Astrocyte of the spinal cord (primary cell): ENCODE measurements at places on chromosomes 11 and 22.
A peak's percentile ranks its signal among the peaks of the same experiment; 100 is the strongest.

DNA sequence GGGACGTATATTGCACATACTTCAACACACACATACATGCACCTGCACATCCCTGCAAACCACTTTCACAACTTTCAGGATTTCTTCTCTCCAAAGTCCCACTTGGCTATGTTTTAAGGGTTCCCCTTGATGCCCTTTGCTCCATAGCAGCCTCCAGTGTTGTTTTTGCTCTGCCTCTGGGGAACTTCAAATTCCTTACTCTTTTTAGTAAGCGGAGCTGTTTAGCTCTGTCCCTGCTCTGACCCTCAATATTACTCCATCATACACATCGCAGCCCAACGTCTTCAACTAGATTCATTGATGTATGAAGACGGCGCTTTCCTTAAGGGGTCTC is 18.3 kb downstream of the PRR5L start:
- DNase-seq: no peak

GRCh38 chr22:44583061-44583760 is 85.2 kb upstream of the RTL6 start:
- no peak for DNase-seq

DNA sequence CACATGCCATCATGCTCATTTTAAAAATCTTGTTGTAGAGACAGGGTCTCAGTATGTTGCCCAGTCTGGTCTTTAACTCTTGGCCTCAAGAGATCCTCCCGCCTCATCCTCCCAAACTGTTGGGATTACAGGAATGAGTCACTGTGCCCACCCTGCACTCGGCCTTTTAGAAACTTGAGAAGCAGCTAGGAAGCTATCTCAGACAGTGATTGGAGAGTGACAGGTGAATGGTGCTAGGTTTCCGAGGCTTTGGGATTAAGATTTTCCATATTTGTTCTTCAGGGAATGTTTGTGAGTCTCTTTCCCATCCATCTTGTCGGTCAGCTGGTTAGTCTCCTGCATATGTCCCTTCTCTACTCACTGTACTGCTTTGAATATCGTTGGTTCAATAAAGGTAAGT is 10.5 kb downstream of the EI24 start:
- no peak for DNase-seq

DNA sequence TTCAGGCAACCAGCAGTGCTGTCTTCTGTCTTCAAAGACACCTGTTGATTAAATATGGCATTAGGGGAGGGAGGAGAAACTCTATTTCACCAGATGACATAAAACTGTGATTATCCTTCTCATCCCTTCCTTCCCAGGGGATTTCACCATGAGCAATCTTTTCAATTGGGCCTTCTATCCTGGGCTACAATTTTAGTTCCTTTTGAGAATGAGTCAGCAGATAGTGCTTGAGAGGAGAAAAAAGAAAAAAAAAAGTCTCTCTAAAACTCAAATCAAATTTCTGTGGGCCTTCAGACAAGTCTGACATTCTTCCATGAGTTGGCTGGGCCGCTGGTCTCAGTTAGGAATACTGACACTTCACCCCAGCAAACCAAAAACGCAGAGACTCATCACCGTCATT is 7.2 kb downstream of the FLI1 start:
- DNase-seq: no peak

DNA sequence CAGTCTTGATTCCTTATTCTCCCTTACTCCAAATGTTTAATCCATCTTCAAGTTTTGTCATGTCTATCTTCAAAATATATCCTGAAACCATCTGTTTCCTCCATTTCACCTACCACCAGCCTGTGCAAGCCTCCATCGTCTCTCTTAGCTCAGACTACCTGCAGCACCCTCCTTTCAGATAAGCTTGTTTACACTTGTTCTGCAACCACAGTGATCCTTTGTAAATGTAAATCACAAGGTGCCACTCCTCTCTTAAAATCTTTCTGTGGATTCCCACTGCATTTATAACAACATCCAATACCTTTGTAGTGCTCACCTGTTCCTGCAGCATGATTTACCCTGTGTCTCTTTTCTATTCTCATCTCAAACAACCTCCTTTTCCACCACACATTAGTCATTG is 31.8 kb upstream of the GPR83 start:
- no peak for DNase-seq

GRCh38 chr11:102452461-102453301 is at the start of gene TMEM123:
Gene TMEM123, minus strand, starts transcription at chr11:102452765. Its CDS starts 142 bp downstream, at chr11:102452623.
- peak; percentile 65 for DNase-seq

- no peak for DNase-seq
These were observed 86.4 kb downstream of the KIRREL3 start for GRCh38 chr11:126914166-126914565.

DNA sequence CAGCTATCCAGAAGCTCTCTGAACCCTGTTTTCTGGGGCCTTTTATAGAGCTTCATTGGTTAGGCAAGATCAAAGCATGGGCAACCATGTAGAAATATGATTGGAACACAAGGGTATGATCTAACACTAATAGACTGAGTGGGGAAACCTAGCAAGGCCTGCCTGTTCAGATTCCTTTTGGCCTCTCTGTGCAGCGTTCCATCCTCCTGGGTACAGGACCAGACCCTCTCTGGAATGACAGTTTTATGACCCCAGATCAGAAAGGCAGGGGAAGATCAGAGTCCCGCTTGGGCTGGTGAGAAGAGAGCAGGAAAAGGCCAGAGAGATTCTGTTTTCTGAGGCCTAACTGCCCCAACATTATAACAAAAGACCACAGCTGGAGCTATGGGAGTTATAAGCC is 36.7 kb upstream of the VWA5A start:
- no peak for DNase-seq

GRCh38 chr11:130827451-130828377 is 88.6 kb downstream of the SNX19 start:
- DNase-seq: peak; percentile 79

DNA sequence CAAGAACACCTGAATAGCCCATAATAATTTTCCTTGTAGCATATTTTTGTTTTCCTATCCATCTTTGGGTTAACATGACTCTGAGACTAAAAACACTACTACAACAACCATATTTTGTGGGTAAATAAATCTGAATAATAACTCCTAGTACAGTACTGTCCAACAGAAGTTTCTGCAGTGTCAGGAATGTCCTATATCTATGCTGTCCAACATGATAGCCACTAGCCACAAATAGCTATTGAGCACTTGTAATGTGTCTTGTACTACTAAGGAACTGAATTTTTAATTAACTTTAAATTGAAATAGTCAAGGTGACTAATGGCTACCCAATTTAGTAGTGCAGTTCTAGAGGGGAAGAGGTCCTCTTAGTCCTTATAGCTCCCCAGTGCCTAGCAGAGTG is 135.6 kb downstream of the CADM1 start:
- DNase-seq: no peak

DNA sequence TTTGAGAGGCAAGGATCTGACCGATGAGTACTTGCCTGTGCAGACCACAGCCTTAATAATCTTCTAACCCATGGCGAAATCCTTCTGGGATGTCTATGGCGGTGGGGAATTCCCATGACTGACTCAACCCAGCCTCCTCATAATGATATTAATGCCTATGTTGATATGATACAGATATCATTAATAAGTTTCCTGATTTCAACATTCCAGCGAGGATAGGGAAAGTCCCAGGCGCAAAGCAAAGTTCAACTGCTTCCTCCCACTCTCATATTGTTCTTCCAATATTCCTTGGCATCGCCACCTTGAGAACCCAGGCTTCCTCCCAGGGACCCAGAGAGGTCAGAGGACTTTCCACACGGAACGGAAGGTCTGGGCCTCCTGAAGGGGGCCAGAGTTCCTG is 110.3 kb upstream of the TMEM45B start:
- DNase-seq: no peak

- DNase-seq: no peak
These were observed 72.6 kb downstream of the GRK3 start for GRCh38 chr22:25637032-25637431.

GRCh38 chr11:103024086-103024485 is 67.9 kb downstream of the DCUN1D5 start:
- DNase-seq: no peak

- DNase-seq: no peak
These were observed 13.4 kb downstream of the AP5B1 start for GRCh38 chr11:65767406-65767805.

DNA sequence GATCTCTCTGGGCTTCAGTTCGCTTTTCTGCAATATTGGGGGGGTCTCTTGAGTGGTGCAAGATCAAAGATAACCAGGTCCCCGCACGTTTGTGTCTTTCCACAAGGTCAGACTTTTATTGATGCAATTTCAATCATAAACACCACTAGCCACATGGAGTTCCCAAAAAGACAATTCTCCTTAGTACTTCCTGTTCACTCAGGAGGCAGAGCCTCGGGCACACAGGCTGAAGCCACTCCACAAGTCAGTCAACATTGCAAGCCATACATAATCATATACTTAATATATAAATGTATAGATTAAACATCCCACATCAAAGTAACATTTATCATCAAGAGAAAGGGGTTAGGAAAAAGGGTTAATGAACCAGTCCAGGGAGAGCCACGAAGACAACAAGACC is 12.0 kb downstream of the ST14 start:
- DNase-seq: no peak

- DNase-seq: no peak
These were observed 55.5 kb downstream of the PAK1 start for GRCh38 chr11:77418155-77418970.

DNA sequence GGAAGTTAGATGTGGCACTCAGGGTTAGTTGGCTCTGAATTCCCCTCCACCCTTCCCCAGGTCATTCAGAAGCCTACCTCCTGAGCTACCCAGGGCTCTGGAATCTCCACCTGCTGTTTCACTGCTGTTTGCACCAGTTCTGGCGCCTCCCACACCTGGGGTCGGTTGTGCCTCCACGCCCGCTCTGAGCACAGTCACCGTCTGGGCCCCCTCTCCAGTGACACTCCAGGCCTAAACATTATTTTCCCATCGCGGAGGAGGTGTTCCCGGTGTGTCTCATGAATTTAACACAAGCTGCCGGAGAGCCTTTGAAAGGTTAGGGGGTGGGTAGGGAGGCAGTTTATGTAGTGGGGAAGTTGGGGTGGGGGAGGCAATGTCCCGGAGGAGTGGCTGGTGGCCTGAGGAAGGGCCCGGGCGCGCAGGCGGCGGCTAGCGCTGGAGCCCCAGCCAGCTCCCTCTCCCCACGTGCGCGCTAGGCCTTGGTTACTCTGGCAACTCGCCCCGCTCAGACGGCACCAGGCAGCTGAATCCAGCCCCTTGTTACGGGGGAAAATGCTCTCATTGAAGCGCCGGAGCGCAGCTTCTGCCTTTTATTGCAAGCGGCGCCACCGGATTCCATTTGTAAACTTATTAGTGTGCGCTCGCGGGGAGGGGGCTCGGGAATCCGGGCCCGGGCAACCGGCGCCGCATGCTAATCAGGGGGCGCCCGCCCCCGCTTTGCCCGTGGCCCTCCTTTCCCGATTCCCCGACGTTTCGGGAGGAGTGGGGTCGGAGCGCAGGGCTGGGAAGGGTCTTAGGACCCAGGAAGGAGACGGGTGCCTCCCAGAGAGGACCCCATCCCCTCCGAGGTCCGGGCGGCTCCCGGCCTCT is 52.4 kb downstream of the GRIK4 start:
- peak; percentile 15 for DNase-seq

DNA sequence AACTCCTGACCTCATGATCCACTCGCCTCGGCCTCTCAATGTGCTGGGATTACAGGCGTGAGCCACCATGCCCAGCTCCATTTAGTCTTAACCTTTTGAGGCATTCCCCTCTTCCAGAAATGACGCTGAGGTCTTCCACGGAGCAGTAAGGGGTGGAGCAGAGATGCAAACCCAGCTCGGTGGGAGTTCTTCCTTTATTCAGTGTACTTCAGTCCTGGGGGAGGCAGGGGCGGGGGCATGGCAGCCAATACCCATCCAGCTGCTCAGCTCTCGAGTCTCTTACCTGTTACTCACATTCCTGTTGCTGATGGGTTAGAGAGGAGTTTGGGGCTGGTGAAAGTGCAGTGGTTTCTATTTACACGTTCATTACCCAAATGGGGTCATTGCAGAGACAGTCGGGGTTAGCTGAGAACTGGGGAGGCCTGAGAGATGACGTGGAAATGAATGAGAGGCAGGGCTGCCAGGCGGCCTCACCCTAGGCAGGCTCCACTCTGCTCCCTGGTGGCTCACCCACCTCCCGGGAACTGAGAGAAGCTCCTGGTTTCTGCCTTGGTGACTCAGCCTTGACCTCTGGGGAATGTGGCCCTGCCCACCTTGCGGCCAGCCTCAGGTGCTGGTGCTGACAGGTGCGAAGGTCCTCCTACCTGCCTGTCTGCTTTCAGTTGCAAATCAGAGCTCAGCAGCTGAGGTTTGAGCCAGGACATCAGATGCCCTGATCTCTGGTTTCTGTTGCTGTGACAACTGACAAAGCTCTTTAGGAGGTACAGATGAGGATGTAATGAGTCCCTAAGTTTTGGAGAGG is 13.4 kb upstream of the ST14 start:
- peak; percentile 22 for DNase-seq

DNA sequence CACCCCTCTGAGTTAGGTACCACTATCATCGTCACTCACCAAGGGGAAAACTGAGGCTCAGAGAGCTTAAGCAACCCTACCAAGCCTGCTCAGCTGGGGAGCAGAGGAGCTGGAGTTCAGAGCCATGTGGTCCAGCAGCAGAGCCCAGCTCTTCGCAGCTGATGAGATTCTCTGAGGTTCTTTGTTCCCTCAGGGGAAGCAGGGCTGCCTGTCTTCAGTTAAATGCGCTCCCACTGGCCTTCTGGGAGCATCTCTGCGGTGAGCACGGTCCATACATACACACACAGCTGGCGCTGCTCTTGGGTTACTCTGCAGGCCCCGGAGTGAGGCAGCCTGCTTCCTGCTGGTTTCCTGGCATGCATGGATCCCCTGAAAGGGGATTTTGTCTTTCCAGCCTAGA is 5.2 kb upstream of the PTGDR2 start:
- DNase-seq: peak; percentile 67

DNA sequence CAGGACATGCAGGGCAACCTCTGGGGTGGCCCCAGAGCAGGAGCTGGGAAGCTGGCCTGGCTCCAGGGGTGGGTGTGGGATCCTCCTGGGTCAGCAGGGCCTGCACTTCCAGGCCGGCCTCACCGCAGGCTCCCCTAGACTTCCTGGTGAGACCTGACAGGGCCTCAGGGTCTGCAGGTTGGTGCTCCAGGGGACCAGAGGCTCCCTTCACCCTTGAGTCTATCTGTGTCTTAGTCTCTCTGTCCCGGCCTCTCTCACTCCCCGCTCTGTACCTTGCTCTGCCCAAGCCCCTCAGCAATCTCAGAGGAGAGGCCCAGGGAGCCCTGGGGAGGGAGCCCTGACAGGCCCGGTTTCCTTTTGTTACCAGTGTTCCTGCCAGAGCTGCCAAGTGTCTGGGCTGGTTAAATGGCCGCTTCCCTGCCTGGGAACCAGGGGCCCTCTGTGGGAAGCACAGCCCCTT is 13.9 kb downstream of the CD82 start:
- DNase-seq: no peak

- DNase-seq: peak; percentile 51
These were observed 1.9 kb downstream of the NEAT1 start for GRCh38 chr11:65424205-65425104.
